Stimulated activated CD4-positive, alpha-beta T cell treated with anti-CD3 and anti-CD28 coated beads, Interleukin-15, amount 100 ng/mL, for 1 hour (primary cell): ENCODE measurements at places on chromosomes 12 and 14.

GRCh38 chr12:25293653-25294052 is 42.9 kb upstream of the KRAS start:
- no peak for DNase-seq

GRCh38 chr14:104858811-104859426 is 6.1 kb upstream of the CEP170B start:
- no peak for DNase-seq

- DNase-seq = no peak
Measured at GRCh38 chr14:88849716-88850115, 25.3 kb downstream of the TTC8 start.

- DNase-seq = no peak
Measured at GRCh38 chr12:6044082-6044481, 80.4 kb downstream of the VWF start.

DNA sequence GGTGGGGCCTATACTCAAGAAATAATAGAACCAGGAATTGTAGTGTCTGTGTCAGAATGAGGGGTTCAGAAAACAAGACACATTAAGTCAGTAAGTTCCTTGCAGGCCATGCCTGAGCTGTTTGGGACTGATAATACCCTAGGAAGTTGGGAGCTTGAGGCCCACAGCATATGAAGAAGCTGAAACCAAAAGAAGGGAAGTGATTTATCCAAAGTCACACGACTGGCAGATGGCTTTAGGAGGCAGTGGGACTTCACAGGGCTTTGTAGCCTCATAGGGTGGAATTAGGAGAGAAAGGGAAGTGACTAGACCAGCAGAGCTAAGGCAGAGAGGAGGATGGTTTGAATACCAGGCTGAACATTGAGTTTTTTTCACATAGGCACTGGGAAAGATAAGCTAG is 56.6 kb upstream of the SRSF5 start:
- DNase-seq = no peak

DNA sequence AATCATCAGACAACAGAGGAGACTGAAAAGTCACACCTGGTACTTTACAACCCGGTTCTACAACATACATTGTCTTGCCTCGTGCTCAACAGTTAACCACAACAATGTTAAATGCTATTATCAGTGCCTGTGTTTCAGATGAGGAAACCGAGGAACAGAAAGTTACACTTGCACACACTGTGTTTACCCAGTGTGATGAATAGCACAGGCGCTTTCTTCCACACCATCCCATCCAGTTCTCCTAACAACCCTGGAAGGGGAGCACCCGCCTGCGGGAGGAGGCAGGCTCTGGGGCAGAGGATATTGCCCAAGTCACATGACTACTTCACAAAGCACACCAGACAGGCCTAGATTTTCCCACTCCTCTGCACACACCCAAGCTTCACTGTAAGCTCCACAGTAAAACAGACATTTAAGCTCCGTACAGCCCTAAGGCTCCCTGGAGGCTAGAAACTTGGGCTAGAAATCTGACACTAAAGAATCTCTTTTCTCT is 21.8 kb downstream of the NCKAP5L start:
- no peak for DNase-seq

DNA sequence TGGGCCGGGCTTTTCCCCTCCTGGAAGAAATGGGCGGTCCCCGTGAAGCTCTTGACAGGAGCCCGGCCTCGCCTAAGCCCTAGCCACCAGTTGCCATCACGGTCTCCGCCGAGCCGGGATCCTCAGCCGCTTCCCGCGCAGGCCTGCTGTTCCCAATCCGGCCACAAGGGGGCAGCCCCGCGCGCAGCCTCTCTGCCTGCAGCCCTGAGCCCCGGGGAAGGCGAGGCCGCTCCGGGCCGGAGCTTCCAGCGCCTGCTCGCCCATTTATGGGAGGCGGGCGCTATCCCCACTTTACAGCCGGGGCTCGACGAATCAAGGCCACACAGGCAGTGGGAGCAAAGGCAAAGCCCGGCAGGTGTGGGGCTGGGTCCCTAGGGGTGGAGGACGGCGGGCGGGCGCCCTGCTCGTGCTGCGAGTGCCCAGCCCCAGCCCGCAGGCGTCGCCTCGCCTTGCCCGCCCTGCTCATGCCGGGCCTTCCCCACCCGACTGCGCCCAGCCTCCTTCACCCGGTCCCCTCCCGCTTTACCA is 61.5 kb downstream of the LGMN start:
- DNase-seq = peak; percentile 18

DNA sequence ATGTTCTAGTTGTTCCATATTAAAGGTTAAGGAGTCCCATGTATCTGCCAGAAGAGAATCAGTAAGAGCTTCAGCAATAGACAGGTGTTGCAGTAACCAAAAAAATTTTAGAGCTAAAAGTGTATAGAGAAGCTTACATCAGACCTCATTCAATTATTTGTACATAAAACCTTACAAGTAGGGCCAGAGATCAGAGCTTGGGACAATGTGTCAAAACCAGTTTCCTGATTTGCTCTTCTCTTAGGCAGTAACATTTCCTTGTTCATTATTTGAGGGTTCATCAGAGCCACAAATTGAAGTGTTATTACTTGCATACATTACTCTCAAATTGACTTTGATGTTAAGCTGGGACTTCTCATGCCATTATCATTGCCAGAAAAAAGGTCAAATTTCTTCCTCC is 55.5 kb upstream of the ATXN7L3B start:
- DNase-seq = no peak

- no peak for DNase-seq
Measured at GRCh38 chr14:84804468-84804867, 725.5 kb upstream of the FLRT2 start.

DNA sequence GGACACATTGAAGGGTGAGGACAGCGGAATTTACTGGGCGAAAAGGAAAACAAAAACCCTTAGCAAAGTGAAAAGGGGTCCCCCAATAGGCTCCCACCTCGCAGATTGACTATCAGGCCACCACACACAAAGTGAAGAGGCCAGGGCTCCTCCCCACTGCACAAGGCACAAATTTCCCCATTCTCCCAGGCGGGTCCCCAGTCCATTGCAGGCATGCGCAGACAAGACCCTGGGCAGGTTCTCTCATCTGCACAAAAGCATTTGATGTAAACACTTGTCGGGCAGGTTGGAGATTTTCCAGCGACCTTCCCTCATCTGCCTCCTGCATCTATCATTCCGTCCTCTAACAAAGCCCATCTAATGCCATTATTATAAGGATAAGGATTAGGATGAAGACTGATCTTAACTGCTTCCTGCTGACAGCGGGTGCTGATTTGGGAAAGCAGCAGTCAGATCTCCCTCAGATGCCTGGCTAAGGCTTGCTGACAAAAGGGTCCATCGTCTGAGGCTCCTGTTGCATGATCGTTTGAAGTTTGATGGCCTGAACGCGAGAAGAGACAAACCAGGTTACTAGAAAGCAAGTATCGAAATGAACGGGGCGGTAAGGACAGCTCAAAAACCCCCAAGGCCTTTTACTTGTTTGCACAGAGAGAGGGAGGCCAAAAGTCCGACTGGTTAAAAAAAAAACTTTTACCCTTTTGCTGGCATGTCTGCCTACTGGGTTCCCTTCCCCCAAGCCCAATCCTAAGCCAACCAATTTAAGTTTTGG is 14.4 kb downstream of the ASCL4 start:
- DNase-seq = no peak

DNA sequence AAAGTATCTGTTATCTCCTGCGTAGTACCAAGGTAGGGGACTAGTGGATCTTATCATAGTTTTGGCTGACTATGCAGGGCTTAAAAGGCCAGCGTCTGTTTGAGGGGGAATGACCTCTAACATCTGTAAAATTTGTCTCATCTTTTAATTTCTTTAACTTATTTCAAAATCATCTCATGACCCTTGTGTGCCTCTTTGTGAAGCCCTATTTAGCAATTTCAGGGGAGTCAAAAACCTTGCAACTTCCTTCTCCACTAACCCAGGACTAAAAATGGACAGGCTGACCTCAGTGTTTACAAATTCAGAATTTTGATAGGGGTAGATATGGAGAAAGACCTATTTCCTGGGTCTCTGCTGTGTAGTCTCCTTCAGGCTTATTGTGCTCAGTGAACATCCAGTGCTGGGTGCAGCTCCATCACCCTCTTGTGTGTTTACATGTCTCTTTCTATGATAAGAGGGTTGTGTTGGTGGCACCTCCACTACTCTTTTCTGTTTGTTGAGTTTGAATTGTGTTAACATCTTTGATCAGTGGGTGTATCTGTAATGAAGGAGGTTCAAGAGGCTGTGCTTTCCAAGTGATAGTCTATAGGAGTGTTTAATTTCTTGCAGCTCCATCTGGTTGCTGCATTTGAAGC is 14.3 kb downstream of the NECAP1 start:
- no peak for DNase-seq

DNA sequence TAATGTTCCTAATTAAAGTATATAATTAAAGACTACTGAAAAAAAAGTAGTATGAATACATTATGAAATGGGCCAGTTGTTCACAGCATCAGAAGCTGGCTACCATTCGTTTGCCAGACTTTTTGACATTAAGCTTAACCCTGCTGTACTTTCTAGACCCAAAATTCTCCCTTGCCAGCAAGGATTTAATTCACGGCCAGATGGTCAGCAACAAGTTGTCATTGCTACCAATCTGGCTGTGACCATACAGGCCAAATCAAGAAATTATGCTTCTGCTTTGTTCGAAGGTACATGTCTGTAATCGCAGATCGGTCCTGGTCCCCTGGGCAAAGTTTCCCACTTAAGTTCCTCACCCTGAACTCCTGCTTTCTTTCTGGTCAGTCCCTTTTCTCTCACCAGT is 217.7 kb upstream of the ATXN7L3B start:
- DNase-seq = no peak

GRCh38 chr12:104566244-104566993 is 109.7 kb downstream of the CHST11 start:
- peak; percentile 6 for DNase-seq

GRCh38 chr12:58479401-58479800 is 440.9 kb downstream of the LRIG3 start:
- DNase-seq = no peak

DNA sequence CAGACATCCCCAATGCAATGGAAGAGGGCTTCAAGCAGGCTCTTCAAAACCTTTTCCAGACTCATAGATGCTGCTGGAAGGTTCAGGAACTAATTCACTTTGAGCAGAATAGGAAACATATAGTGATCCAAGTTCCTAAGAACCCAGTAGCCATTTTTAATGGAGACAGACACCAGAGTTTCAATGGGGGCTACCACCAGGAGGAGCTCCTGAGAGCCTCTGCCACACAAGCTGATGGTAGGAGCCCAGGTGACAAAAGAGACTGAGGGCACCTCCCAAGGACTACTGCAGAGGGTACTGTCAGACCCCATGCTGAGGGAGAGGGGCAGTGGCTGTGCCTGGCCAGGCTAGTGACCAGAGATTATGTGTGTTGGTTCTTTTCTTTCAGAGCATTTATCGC is 45.9 kb downstream of the IFNG start:
- DNase-seq = peak; percentile 16

- no peak for DNase-seq
Measured at GRCh38 chr12:56346675-56347074, 8.0 kb downstream of the IL23A start.

DNA sequence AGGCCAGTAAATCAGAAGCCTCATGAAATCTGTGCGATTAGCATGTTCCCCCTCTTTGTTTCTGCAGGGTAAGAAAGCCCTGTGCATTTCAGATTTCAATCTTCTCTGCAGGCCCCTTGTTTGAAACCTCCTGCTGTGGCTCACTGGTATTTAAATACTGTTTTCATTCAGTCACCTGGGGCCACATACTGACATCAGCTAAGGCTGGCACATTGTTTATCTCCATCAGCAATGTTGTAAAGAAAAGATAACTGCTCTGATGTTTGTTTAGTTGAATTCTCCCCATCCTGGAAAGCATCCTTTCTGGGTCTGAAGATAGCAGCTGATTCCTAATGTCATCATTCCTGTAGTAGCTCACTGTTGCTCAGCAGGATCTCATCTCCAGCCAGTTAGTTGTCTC is 554.9 kb downstream of the NRXN3 start:
- DNase-seq = no peak

- DNase-seq = no peak
Measured at GRCh38 chr12:34406228-34406995, 384.1 kb downstream of the ALG10 start.

DNA sequence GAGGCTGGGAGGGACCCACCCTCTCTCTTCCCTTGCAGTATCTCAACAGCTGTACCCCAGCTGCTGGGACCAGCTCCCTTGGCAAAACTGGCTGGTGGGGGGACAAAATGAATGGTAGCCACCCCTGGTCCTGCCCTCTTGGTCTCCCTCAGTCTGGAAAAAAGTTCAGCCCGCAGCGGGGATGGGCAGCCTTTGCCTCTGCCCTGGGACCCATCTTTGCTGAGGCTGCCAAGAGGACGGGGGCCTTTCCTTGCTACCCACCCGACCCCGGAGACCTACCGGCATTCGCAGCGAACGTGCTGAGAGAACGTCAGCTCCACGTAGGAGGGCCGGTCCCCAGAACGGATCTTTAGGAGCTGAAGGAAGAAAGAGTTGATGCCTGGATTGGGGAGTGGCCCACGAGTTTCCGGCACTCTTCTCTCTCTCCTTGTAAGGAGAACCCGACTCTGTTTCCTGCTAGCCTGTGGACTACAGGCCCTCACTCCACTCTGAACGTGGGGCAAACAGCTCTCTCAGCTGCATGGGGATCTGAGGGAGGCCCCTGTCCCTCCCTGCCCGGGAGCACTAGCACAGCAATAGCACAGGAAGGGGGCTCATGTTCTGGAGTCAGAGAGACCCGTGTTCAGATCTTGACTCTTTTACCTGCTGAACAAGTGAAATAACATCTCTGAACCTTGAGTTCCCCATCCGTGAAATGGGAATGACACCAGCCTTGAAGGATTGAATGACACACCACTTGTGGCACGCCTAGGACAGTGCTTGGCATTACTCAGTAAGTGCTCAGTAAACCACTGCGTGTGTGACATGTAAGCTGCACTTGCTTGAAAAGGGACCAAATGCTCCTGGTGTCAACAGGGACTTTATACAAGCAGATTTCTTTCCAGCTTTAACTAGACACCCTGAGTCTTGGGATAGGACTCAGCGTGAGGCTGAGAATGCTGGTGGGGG is 6.9 kb downstream of the PGF start:
- no peak for DNase-seq

GRCh38 chr14:50318031-50318626 is 6.0 kb downstream of the DMAC2L start:
- DNase-seq = no peak

- DNase-seq = no peak
Measured at GRCh38 chr12:76952995-76953394, 74.2 kb upstream of the CSRP2 start.

DNA sequence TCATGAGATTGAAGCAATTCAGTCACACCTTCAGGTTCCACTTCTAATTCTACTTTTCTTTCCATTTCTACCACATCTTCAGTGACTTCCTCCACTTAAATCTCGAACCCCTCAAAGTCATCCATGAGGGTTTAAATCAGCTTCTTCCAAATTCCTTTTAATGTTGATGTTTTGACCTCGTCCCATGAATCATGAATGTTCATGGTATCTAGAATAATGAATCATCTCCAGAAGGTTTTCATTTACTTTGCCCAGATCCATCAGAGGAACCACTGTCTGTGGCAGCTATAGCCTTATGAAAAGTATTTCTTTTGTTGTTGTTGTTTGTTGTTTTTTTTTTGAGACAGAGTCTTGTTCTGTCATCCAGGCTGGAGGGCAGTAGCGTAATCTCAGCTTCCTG is 7.6 kb downstream of the RXYLT1 start:
- DNase-seq = no peak
